Urothelium cell line (cell line): ENCODE measurements at places on chromosomes 2 and 18.

DNA sequence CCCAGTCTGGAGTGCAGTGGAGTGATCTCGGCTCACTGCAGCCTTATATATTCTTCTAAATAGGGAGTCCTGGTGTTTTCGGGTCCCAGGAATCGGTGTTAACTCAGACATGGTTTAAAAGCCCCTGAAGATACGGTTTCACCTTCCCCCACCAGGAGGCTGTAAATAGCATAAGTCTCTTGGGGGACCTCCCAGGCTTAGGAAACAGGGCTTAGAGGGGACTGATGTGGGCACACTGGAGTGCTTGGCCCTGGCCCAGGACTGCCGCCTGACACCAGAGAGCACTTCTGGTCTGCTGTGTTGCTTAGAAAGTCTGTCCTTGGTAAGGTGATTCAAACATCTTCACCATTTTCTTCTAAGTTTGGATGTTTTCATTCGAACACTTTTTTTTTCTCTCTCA, 39.7 kb upstream of the MAP4K4 start:
- DNase-seq: no peak

DNA sequence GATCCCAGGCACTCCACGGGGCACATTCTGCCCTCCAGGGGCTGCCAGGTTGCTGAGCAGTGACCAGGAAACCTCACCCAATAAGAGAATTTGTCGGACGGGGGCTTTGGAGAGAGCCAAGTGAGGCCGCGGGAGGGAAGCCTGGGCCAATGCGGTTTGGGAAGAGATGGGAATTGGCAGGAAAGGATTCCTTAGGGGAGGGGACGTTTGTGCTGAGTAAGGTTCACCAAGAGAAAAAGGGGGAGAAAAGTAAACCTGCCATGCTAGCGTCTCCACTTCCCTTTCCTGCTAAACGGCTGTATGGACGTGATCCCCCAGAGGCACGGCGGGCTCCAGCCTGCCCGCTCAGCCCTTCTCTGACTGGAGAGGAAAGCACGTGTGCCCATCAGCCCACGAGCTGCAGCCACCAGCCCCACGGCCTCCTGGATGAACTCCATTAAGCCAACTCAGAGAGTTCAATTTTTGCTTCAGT, 194.4 kb upstream of the ID2 start:
- no peak for DNase-seq

DNA sequence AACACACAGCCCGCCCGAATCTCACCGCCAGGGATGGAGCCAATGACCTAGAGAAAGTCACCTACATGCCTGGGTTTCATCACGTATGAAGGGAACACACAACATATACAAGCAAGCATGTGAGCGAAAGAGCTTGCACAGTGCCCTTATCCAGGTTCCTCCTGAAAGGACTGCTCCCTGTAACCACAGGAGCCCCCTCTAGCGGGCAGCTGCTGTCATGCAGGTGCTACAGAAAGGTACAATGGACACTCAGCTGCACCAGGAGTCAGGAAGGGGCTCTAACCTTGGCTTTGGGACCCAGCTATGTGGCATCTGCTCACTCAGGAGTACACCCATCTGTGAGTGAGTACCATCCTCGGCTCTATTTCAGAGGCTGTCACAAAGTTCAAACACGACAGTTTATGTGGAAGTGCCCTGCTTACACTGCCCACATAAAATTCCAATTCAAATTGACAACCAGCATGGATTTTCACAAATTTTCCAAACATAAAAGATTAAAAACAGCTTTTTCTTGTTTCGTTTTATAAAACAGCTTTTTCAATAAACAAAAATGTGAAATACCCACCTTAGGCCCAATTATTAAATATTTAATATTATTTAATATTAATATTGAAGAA, 3.5 kb downstream of the NDUFA10 start:
- peak; percentile 78 for DNase-seq

GRCh38 chr2:58609326-58609725, 368.2 kb upstream of the FANCL start:
- no peak for DNase-seq

DNA sequence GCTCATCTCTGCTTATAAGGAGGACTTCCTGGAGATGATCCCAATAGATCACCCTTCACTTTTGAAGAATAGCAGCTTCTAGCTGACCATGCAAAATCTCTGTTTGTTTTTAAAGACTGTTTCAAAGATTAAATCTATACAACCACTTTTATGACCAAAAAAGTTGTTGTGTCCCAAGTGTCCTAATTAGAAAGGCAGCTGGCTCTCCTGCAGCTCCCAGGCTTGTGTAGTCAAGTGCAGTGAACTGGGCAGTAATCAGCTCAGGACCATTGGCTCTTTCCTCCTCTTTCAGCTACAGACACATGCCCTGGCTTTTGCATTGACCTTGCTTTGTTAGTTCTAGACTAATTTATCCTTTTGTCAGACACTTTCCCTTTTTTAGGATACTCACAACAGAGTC, 10.4 kb downstream of the ST8SIA3 start:
- no peak for DNase-seq

DNA sequence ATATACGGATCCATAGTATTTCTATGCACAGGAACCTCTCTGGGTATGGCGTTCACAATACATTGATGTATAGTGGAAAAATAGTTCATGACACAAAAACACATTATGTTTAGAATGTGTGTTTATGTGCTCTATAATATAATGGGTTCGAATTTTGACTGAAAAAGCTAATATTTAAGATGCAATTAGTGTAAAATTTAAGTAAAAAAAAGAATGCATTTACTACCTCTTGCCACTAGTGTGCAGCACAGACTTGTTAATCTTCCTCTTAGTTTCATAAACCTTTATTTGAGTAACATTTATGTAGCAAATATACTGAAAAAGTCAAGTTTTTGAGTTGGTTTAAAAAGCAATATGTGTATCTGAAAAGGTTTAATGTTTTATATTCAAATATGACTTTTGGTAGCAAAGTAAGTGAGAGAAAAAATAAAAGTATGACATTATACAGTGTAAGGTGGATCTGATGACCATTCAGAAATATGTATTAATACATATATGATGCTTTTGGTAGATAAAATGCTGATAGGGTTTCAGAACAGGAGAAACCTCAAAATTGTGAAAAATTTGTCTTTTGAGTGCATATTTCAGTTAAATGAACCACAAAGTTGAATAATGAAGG, 49.4 kb downstream of the CCDC102B start:
- DNase-seq: no peak

DNA sequence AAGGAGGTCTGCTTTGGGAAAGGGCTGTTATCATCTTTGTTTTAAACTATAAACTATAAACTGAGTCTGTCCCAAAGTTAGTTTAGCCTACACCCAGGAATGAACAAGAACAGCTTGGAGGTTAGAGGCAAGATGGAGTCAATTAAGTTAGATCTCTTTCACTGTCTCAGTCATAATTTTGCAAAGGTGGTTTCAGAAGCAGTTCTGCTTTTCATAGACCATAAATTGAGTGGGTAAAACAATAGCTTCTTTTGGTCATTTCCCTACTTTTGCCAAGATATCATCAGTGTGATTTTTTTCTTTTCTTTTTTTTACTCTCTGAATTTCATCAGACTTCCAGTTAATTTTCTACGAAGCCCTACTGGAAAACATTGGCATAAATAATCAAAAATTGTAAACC, 117.0 kb downstream of the AP1S3 start:
- DNase-seq: no peak

- DNase-seq: no peak
Observed at GRCh38 chr18:24372279-24372872, 25.2 kb downstream of the OSBPL1A start.

GRCh38 chr2:43701111-43701510, 24.9 kb upstream of the C1GALT1C1L start:
- no peak for DNase-seq

DNA sequence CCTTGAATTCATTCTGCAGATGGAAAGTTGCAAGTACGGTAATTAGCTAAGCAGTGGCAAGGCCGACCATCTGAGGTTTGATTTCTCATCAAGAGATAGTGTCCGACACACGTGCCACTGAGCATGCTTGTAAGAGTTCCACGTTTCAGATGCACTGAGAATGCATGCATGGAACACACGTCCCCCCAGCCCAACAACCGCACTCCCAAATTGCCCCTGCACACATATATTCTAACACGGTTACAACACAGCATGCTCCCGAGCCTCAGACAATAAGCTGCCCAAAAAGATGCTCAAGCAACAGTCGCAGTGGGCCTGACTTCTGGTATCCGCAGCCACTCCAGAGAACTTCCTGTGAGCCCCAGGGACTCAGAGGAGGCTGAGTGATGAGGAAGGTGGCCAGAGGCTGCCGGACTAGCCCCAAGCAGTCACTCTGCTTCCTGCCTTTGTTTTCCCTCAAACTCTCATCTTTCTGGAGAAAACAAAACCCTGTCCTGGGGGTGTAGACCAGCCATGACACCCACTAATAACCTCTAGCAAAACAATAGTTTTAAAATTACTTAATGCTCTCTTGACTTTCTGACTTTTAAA, 204.0 kb downstream of the TGIF1 start:
- DNase-seq: peak; percentile 73

DNA sequence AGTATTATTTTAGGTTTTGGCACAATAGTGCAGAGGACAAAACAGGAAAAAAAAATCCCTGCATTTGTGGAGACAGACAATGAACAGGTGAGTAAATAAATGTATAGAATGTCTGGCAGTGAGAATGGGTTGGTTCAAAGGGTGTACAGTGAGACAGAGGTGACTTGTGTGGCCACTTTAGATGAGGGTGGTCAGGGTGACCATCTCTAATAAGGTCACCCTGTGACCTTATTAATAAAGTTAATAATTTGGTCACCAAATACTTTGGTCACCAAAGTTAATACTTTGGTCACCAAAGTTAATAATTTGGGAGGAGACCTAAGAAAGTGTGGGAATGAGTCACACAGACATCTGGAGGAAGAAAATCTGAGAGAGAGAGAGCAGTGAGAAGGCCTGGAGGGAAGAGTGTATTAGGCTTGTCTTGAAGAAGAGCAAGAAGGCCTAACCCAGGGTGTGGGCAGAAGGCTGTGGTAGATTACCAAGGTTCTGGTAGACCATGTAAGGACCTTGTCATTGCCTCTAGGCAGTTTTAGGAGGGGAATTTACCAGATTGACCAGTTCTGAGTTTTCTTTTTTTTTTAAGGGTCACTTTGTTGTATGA, 1368.4 kb upstream of the CELF4 start:
- DNase-seq: no peak

DNA sequence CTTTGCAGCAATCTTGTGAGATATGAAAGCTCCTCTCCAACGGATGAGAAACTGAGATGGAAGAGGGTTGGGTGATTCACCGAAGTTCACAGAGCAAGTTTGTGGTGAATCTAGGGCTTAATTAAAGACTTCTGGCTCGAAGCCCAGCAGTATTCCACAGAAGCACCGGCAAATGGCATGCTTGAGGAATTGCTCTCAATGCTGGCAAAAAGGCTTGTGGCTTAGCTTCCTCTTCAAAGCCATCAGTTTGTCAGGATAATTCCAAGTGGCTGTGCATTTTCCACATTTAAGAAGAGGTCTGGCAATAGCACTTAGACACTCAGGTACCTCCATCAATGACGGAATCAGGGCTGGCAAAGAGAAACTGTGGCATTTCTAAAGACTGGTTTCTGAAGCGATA, 98.7 kb upstream of the SLC66A3 start:
- peak; percentile 84 for DNase-seq

- DNase-seq: no peak
Observed at GRCh38 chr18:9405977-9406376, 69.3 kb upstream of the RALBP1 start.

- DNase-seq: no peak
Observed at GRCh38 chr2:121004950-121005349, 269.3 kb downstream of the GLI2 start.

DNA sequence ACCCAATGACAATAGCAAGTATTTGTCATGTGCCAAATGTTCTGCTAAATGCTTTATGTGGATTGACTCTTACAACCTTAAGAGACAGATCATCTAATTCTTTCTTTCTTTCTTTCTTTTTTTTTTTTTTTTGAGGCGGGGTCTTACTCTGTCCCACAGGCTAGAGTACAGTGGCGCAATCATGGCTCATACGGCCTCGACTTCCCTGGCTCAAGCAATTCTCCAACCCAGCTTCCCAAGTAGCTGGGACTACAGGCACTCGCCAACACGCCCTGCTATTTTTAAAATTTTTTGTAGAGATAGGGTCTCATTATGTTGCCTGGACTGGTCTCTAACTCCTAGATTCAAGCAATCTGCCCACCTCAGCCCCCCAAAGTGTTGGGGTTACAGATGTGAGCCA, 21.4 kb downstream of the TMEM247 start:
- no peak for DNase-seq
